Chondrocyte (in vitro differentiated cells): ENCODE measurements at places on chromosomes 16 and 17. TPM values are rescaled to one million over a fixed set of nuclear protein-coding genes. Genes with fewer than 3 reads are reported as not detected.

DNA sequence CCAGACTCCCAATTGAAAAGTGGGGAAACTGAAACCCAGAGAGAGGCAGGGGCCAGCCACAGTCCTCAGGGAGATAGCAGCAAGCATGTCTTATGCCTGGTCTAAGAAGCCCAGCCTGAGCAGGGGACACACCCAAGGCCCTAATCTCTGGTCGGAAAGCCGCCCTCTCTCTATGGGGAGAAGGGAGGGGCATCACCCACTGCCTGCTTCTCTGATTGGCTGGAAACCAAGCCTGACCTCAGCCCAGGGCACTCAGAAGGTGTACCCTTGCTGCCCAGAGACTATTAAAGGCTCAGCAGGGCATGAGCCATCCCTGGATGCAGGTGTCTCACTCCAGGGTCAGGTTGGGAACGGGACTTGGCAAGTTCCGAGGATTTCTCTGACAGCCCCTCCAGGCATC, 5.7 kb upstream of the KRT13 start:
- DNase-seq: no peak

DNA sequence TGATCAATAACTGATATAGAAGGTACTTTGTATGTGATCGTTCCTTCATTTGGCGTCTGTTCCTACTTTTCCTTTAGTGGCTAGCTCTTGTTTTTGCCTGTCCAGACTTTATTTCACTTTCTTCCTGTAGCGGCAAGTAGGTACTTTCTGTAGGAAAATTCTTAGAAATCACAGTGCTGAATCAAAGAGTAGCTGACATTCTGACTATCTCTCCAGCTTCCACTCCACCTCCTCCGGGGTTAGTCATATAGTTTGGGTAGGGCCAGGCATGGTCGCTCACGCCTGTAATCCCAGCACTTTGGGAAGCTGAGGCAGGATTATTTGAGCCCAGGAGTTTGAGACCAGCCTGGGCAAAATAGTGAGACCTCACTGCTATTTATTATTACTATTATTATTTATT, 29.9 kb upstream of the PAFAH1B1 start:
- no peak for DNase-seq

The AGRP gene
- not detected in 3 replicates for total RNA-seq

GRCh38 chr17:40827746-40828453, 5.5 kb upstream of the KRT10 start:
- DNase-seq: no peak

The RUNDC3A gene
- total RNA-seq: 0.40 to 0.77 TPM (median 0.77 TPM) in 3 replicates

DNA sequence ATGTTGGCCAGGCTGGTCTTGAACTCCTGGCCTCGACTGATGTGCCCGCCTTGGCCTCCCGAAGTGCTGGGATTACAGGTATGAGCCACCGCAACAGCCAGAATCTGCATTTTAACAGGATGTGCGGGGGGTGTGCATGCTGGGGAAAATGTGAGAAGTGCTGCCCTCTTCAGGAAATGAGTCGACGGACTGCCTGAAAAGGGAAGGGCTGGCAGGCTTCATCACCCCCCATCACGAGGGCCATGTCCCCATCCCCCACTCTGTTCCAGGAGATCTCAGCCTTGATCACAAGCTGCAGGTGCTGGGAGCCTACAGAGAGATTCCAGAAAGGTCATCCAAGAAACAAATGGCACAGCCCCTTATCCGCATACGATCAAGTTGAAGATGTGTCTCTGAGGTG, 195.3 kb upstream of the RPL38 start:
- DNase-seq: peak; percentile 49

The SPECC1 gene
- 63.6 to 91.9 TPM (median 90.8 TPM) in 3 replicates for total RNA-seq

The CRK gene
- total RNA-seq: 65.8 to 70.4 TPM (median 70.4 TPM) in 3 replicates

The EZH1 gene
- 22.2 to 25.6 TPM (median 22.4 TPM) in 3 replicates for total RNA-seq
